ENCODE measurements at places on chromosomes 13 and 19. TPM values are rescaled to one million over a fixed set of nuclear protein-coding genes. Genes with fewer than 3 reads are reported as not detected.

SPINT2 gene
- 79.6 TPM for total RNA-seq

CTXN1 gene
- total RNA-seq, result 1.9 TPM

- H3K4me1 ChIP-seq, result no peaks in the 10 kb centered on the region
- H3K27me3 ChIP-seq, result no peaks in the 10 kb centered on the region
- no peaks in the 10 kb centered on the region for H3K36me3 ChIP-seq
- no peak for DNase-seq
- no peak overlapping the region for H3K27ac ChIP-seq
Measured at GRCh38 chr19:30488191-30488590, 116.0 kb downstream of the ZNF536 start.

GRCh38 chr13:45238945-45239795 is 38.3 kb upstream of the KCTD4 start:
- H3K4me3 ChIP-seq, result no peak overlapping the region
- H3K4me1 ChIP-seq, result no peaks in the 10 kb centered on the region
- DNase-seq, result no peak
- no peak overlapping the region for H3K27ac ChIP-seq

GRCh38 chr13:110628477-110628793 is 13.1 kb downstream of the NAXD start:
- H3K4me1 ChIP-seq, result peaks cover 34% of the 10 kb centered on the region
- peaks cover 26% of the 10 kb centered on the region for H3K36me3 ChIP-seq
- no peak for DNase-seq
- no peak overlapping the region for H3K4me3 ChIP-seq
- H3K27me3 ChIP-seq, result no peaks in the 10 kb centered on the region
- H3K27ac ChIP-seq, result peak overlapping the region; percentile 31
